H1 (cell line): ENCODE measurements at places on chromosomes 1 and 21. TPM values are rescaled to one million over a fixed set of nuclear protein-coding genes. Genes with fewer than 3 reads are reported as not detected.

- H3K4me3 ChIP-seq: no peak overlapping the region
- peaks cover 59% of the 10 kb centered on the region for H3K36me3 ChIP-seq
- no peak overlapping the region for H3K27ac ChIP-seq
- H3K4me1 ChIP-seq: no peaks in the 10 kb centered on the region
- no peaks in the 10 kb centered on the region for H3K27me3 ChIP-seq
Observed at GRCh38 chr1:31272369-31272768, 24.2 kb downstream of the SNRNP40 start.

- H3K27me3 ChIP-seq: no peaks in the 10 kb centered on the region; the same call in 1 of the 2 replicates
- H3K27ac ChIP-seq: no peak overlapping the region
- no peak for DNase-seq
- H3K4me1 ChIP-seq: no peaks in the 10 kb centered on the region; the same call in 1 of the 2 replicates
- no peaks in the 10 kb centered on the region for H3K36me3 ChIP-seq
- no peak overlapping the region for H3K4me3 ChIP-seq
Observed at GRCh38 chr1:11563560-11564069, 84.7 kb downstream of the DISP3 start.

DNA sequence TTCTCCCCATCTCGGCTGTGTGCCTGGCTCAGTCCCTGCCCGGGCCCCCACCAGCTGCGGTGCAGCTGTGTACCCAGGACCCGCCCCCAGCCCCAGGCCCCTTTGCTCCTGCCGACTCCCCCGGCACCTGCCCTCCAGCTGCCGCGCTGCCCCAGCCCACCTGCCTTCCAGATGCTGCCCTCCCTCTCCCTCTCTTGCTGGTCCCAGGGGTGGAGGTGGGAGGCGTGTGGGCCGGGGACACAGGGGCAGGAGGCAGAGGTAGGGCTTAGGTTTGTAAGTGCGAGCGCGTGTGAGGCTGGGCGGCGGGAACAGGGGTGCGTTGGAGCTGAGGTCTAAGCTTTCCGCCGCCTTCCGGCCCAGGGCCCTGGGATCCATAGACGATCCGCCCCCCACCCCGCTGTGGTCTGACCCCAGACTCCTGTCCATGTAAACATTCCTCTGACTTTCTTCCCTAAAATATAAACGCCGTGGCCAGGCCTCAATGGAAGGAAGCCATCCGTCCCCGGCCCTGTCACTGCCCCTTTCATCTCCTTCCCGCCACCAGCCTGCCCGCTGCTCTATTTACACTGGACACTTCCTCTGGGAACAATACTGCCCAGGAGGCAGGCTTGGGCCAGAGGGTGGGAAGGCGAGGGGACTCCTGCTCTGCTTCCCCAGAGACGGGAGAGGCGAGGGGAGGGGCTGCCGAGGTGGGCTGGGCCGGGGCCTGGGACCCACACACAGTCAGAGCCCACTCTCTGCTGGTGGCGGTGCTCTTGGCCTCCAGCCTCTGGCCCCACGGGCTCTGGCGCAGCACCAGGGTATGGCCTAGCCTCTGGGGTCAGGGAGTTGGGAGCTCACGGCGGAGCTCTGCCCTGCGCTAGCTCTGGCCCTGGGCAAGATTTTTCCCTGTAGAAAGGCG, 128.3 kb downstream of the CASZ1 start:
- H3K36me3 ChIP-seq: no peaks in the 10 kb centered on the region
- H3K4me1 ChIP-seq: no peaks in the 10 kb centered on the region
- H3K4me3 ChIP-seq: no peak overlapping the region
- H3K27me3 ChIP-seq: no peaks in the 10 kb centered on the region

DNA sequence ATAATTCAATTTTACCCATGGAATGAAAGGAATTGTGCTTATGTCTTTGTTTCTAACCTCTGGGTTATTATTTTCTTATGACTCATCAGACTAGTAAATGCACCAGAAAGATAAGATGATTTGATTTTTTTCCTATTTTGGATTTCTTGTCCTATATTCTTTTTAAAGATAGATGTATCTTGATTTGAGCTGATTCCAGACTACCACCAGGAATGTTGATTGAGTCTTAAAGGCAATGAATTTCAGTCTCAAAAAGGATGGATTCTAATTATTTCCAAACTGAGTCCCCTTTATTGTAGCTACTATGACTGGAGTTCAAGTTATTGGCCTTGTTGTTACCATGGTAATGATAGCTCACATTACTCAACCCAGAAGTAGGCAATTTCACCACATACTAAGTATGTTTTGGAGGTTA, 95.8 kb upstream of the RGS4 start:
- no peak overlapping the region for H3K27ac ChIP-seq
- DNase-seq: no peak
- H3K36me3 ChIP-seq: no peaks in the 10 kb centered on the region
- H3K4me3 ChIP-seq: no peak overlapping the region

GRCh38 chr1:78673120-78673519, 23.5 kb downstream of the IFI44 start:
- H3K27me3 ChIP-seq: no peaks in the 10 kb centered on the region
- no peaks in the 10 kb centered on the region for H3K36me3 ChIP-seq
- H3K4me3 ChIP-seq: no peak overlapping the region
- H3K4me1 ChIP-seq: no peaks in the 10 kb centered on the region
- no peak overlapping the region for H3K27ac ChIP-seq

- H3K4me1 ChIP-seq: no peaks in the 10 kb centered on the region; the same call in 1 of the 2 replicates
- DNase-seq: no peak
- H3K27ac ChIP-seq: no peak overlapping the region
- H3K4me3 ChIP-seq: no peak overlapping the region
Observed at GRCh38 chr1:232590744-232591082, 39.2 kb downstream of the SIPA1L2 start.

DNA sequence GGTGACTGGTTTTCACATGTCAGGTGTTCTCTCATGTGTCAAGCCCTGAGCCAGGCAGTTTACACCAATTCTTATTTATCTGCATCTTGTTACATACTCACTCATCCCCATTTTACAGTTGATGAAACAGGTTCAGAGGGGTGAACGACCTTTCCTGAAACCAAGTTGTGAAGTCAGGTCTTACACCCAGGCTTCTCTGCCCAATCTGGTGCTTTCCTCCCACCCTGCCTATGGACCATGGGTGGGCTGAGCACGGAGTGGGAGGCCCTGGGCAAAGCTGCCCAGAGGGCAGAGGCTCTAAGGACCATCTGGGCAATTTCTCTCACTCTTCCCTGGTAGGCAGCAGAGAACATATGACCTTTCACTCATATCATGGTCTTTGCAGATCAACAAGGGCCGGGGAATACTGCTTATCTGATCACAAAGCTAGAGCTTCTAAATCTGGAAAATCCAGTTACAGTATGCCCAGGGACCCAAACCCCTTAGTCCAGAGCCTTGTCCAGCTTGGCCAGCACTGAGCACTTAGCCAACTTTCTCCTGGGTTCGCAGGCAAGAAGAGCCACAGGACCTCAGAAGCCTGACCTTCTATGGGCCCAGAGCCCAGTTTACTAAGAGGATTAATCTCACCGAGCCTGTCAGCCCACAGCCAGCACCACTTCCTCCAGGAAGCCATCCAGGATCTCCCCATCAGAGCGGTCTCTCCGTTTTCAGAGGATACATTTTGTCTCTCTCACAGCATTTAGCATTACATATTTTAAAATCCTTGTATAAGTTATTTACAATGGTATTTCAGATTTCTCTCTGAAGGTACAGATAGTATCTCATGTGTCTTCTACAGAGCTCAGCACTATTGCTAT, 16.0 kb upstream of the TTC39A start:
- H3K27ac ChIP-seq: no peak overlapping the region
- peaks cover 11% of the 10 kb centered on the region; the same call in 1 of the 2 replicates for H3K27me3 ChIP-seq
- H3K36me3 ChIP-seq: no peaks in the 10 kb centered on the region
- H3K4me1 ChIP-seq: peaks cover 2% of the 10 kb centered on the region
- peak; percentile 37 for DNase-seq

GRCh38 chr1:200625381-200625824, 4.9 kb upstream of the KIF14 start:
- H3K27me3 ChIP-seq: no peaks in the 10 kb centered on the region
- DNase-seq: no peak
- H3K36me3 ChIP-seq: no peaks in the 10 kb centered on the region
- no peaks in the 10 kb centered on the region for H3K4me1 ChIP-seq

DNA sequence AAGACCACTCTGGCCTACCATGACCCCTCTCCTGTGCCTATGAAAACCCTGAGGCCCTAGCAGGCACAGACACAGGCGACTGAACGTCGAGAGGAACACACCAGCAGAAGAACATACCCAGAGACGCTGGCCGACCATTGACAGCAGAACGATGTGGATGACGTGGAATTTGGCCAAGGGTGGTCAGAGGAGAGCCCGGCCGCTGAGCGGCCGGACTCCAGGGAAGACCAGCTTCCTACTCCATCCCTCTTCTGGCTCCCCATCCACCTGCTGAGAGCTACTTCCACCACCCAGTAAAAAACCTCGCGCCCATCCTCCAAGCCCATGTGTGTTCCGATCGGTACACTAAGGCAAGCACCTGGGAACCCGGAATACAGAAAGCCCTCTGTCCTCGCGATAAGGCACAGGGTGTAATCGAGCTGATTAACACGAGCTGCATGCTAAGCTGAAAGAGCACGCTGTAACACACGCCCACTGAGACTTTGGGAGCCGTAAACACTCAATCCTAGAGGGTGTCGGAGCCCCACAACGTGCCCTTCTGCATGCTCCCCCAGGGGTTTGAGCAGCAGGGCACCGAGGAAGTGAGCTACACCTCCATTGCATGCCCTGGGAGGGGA, 150.3 kb downstream of the CENPF start:
- no peaks in the 10 kb centered on the region for H3K36me3 ChIP-seq
- DNase-seq: no peak
- H3K27ac ChIP-seq: no peak overlapping the region
- no peaks in the 10 kb centered on the region for H3K4me1 ChIP-seq
- H3K27me3 ChIP-seq: no peaks in the 10 kb centered on the region
- H3K4me3 ChIP-seq: no peak overlapping the region

DNA sequence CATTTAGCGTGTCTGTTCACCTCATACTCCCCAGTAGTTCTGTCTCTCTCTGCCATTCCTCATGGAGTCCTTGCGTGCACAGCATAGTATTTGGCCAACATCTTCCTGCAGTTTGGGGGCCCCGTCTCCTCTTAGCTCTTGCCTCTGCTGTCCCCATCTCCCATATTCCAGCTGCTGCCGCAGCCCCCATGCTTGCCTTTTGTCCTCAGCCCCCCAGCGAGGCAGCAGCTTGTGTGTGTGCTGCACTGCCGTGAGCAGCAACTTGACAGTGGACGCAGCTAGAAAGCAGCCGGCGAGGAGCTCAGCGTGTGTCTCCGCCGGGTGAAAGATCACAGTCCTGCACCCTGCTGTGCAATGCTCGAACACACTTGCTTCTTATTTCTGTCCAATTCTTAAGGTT, 164.2 kb upstream of the COL6A1 start:
- H3K4me1 ChIP-seq: peaks cover 2% of the 10 kb centered on the region; the same call in 1 of the 2 replicates
- DNase-seq: no peak
- H3K27ac ChIP-seq: no peak overlapping the region
- no peaks in the 10 kb centered on the region for H3K36me3 ChIP-seq
- no peaks in the 10 kb centered on the region for H3K27me3 ChIP-seq

GRCh38 chr1:178143730-178144690, 50.1 kb downstream of the RASAL2 start:
- H3K27me3 ChIP-seq: no peaks in the 10 kb centered on the region
- no peak for DNase-seq
- no peak overlapping the region for H3K4me3 ChIP-seq

DNA sequence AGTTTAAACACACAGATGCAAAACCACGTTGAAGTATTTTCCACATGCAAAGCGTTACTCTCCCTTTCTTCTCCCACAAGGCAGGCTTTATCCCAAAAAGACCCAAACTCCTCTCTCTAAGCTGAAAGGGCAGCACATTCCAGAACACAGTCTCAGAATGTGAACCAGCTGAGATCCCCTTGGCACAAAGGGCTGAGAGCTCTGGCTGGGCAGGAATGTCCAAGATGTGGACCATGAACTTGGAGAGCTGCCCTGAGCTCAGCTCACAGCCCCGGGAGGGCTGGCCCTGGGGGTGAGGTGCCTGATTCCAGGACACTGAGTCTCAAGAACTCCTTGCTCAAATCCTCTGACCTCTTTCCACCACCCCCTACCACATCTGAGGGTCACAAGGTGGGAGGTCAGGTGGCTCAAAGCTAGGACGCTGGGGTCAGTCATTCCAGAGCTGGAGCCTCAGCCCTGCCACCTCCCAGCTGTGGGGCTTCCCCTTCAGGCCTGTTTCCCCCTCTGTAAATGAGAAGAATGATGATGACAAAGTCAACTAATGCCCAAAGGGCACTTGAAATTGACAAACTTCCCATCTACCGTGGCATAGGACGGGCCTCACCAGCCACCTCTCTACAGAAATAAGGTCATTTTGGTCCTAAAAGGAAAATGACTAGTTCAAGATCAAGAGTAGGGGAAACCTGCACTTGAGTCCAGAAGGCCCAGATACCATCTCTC, 11.5 kb downstream of the ALDH4A1 start:
- H3K4me1 ChIP-seq: no peaks in the 10 kb centered on the region
- no peaks in the 10 kb centered on the region for H3K36me3 ChIP-seq
- H3K4me3 ChIP-seq: no peak overlapping the region
- H3K27me3 ChIP-seq: no peaks in the 10 kb centered on the region
- no peak overlapping the region; the same call in 1 of the 2 replicates for H3K27ac ChIP-seq

- DNase-seq: no peak
- H3K4me3 ChIP-seq: no peak overlapping the region
- H3K36me3 ChIP-seq: peaks cover 12% of the 10 kb centered on the region
- H3K4me1 ChIP-seq: no peaks in the 10 kb centered on the region
- no peak overlapping the region for H3K27ac ChIP-seq
Observed at GRCh38 chr1:172585861-172586260, 52.9 kb downstream of the SUCO start.

PDZK1 gene
- not detected in 2 replicates for total RNA-seq

XCL1 gene
- total RNA-seq: 0.63 and 0.71 TPM in 2 replicates

NEK2 gene
- total RNA-seq: 19.7 and 22.9 TPM in 2 replicates

DEPDC1 gene
- total RNA-seq: 36.7 and 46.5 TPM in 2 replicates

KRTAP12-2 gene
- not detected in 2 replicates for total RNA-seq

CELSR2 gene
- 27.7 and 28.0 TPM in 2 replicates for total RNA-seq

NBPF8 gene
- 1.3 and 1.5 TPM in 2 replicates for total RNA-seq

ZNF669 gene
- 19.6 and 20.3 TPM in 2 replicates for total RNA-seq

FMO2 gene
- not detected in 2 replicates for total RNA-seq
